ENCODE measurements at places on chromosomes 6 and 20. TPM values are rescaled to one million over a fixed set of nuclear protein-coding genes. Genes with fewer than 3 reads are reported as not detected.

DNA sequence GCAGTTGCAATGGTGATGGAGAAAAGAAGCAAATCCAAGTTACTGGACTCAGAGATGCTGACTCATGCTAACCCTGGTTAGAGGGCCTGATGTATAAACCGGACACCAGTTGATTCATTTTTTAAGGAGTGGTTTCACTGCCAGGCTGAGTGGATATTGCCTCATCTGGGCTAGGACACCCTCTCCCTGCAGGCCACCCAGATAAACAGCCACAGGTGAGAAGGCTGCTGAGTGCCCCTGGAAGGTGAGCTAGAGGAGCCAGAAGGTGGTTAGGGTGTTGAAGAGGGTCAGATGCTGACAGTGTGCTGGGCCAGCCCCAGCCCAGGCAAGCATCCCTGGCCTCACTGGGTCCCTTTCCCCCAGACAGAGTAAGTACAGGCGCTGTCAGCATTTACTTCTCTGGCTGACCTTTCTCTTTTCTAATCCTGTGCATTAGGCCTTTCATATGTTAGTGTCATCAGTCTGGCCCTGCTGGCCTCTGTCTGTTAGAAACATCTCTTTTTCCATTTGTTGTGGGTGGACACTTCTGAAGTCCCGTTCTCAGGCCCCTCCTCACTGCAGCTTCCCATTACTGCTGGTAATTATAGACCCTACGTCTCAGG is 13.5 kb downstream of the EPB41L1 start:
- peaks cover 26% of the 10 kb centered on the region for H3K4me1 ChIP-seq
- no peaks in the 10 kb centered on the region for H3K36me3 ChIP-seq
- H3K27me3 ChIP-seq: peaks cover 9% of the 10 kb centered on the region

- H3K36me3 ChIP-seq: no peaks in the 10 kb centered on the region
- no peak overlapping the region for H3K27ac ChIP-seq
- no peak overlapping the region for H3K4me3 ChIP-seq
- peak; percentile 77 for DNase-seq
- H3K4me1 ChIP-seq: peaks cover 8% of the 10 kb centered on the region
Measured at GRCh38 chr20:63321148-63321831, 28.3 kb downstream of the COL20A1 start.

DNA sequence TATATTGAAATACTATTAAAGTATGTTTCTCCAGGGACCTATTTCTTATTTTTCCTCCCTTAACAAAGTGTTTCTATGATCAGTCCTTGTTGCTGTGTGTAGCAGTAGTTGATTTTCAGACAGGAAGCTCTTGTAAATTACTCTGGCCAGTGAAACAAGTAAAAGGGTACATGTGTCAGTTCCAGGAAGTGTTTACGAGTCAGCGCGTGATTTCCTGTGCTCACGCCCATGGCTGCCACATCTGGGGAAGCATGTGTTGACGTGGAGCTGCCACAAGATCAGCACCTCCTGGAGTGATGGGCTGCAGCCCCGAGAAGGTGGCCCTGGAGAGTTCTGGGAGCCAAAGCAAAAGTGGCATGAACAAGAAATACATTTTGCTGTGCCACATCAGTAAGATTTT is 38.6 kb upstream of the GGTLC1 start:
- no peak overlapping the region for H3K4me3 ChIP-seq
- peak; percentile 54 for DNase-seq
- peaks cover 17% of the 10 kb centered on the region for H3K4me1 ChIP-seq
- H3K27me3 ChIP-seq: no peaks in the 10 kb centered on the region
- no peaks in the 10 kb centered on the region for H3K36me3 ChIP-seq

DNA sequence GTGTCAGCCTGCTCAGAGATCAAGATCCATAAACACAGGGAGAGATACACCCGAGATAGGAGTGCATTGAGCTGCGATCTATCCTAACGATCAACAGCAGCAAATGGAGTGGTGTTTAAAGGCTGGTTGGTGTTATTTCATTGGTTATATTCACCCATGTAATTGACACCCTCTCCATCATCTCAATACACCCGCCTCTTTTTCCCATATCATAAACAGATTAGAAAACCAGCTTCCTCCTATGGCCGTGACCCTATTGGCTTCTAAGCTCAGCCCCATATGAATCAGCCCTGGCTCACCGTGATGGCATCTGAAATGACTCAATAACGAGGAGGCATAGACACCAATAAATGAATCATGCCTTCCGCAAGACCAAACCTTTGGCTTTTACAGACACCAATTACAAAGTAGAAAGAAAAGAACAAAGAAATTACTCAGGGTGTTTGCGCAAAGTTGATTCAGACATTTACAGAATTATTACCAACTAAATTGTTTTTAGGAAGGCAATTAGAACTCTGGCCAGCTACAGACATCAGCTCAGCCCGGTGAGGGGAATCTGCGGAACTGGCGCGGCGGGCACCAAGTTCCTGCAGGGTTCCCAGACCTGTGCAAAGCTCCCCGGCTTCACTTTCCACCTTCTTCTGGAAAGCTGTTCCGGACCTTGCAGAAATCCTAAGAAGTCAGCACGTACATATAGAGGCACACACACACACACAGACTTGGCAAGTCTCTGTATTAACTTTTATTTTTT is 11.5 kb downstream of the PMEPA1 start:
- no peak overlapping the region for H3K4me3 ChIP-seq
- H3K36me3 ChIP-seq: no peaks in the 10 kb centered on the region
- no peak overlapping the region for H3K27ac ChIP-seq
- no peak for DNase-seq
- peaks cover 57% of the 10 kb centered on the region for H3K4me1 ChIP-seq

DNA sequence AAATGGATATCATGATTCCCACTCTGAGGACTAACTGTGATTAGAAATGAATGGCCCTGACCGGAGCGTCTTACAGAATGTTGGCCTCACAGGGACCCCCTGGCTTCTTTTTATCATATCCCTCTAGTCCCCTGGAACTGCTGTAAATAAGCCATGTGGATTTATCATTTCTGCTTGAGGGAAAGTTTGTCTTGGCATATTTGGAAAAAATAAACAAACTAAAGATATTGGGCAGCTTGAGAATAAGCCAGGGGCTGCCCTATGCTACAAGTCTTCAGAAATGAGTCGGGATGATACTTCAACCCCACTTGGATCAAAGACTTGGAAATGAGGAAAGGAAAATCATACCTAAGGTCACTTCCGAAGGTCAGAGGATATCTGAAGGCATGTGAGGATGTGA is 179.1 kb downstream of the THBS2 start:
- peaks cover 45% of the 10 kb centered on the region for H3K27me3 ChIP-seq
- H3K4me3 ChIP-seq: no peak overlapping the region
- DNase-seq: no peak
- H3K36me3 ChIP-seq: no peaks in the 10 kb centered on the region
- peak overlapping the region; percentile 64 for H3K27ac ChIP-seq
- H3K4me1 ChIP-seq: peaks cover 5% of the 10 kb centered on the region

PLEKHG1 gene
- total RNA-seq: 7.4 TPM

MTFR2 gene
- total RNA-seq: 0.52 TPM

DNA sequence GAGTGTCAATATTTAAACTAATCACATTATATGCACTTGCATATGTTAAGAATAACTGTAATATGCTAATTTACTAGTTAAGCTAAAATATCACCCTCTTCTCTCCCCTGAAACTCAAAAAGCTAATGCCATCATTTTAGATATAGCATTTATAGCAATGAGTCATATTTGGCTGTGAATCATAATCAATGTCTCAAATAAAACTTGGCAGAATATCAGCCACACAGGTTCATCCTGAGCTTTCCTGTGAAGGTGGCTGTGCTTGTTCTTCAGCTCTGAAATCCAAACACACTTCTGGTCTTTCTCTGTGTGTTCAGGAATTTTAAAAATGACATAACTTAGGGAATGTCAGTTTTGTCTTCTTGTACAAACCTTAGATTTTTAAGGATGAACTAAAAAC is 12.8 kb upstream of the PNRC1 start:
- no peaks in the 10 kb centered on the region for H3K4me1 ChIP-seq
- no peak for DNase-seq
- no peaks in the 10 kb centered on the region for H3K36me3 ChIP-seq
- no peaks in the 10 kb centered on the region for H3K27me3 ChIP-seq
- no peak overlapping the region for H3K27ac ChIP-seq

RIPPLY2 gene
- not detected for total RNA-seq

DNA sequence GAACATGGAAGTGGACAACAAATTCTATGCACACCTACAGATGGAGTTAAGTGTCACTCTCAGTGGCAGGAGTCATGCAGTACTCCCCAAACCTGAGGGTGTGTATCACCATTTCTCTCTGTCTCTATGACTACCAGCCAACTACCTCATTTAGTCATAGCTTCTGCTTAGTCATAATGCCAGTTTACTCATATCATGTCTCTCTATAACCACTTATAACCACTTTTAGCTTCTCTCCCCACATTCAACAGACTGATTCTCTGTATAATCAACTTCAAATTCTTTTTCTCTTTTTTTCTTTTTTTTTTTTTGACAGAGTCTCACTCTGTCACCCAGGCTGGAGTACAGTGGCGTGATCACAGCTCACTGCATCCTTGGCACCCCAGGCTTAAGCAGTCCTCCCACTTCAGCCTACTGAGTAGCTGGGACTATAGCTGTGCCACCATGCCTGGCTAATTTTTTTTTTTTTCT is 13.8 kb upstream of the GTF3C6 start:
- no peaks in the 10 kb centered on the region for H3K27me3 ChIP-seq
- H3K36me3 ChIP-seq: no peaks in the 10 kb centered on the region
- no peak overlapping the region for H3K27ac ChIP-seq
- no peaks in the 10 kb centered on the region for H3K4me1 ChIP-seq
- H3K4me3 ChIP-seq: no peak overlapping the region
- DNase-seq: no peak

GRCh38 chr6:166987930-166988329 is 11.3 kb upstream of the CEP43 start:
- no peak overlapping the region for H3K4me3 ChIP-seq
- no peaks in the 10 kb centered on the region for H3K36me3 ChIP-seq
- H3K27me3 ChIP-seq: no peaks in the 10 kb centered on the region
- H3K4me1 ChIP-seq: no peaks in the 10 kb centered on the region
- no peak overlapping the region for H3K27ac ChIP-seq
- no peak for DNase-seq

GRCh38 chr6:130027948-130028347 is 9.6 kb downstream of the L3MBTL3 start:
- no peak overlapping the region for H3K27ac ChIP-seq
- no peak overlapping the region for H3K4me3 ChIP-seq
- no peaks in the 10 kb centered on the region for H3K4me1 ChIP-seq
- no peaks in the 10 kb centered on the region for H3K27me3 ChIP-seq

REV3L gene
- 12.5 TPM for total RNA-seq

DNA sequence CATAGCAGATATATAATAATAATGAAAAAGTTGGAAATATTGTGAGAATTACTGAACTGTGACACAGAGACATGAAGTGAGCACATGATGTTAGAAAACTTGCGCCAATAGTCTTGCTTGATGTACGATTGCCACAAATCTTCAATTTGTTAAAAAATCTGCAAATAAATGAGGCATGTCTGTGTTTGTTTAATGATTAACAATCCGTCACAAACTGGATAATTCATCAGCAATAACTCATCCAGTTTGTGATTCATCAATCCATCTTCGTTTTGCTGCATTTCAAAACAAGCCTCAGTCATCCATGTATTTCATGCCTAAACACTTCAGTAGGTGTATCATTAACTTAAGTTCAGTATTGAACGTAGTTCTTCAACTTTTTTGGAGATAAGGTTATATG is 25.5 kb upstream of the SMIM26 start:
- H3K27me3 ChIP-seq: no peaks in the 10 kb centered on the region
- peaks cover 81% of the 10 kb centered on the region for H3K36me3 ChIP-seq
- no peak overlapping the region for H3K27ac ChIP-seq
- H3K4me1 ChIP-seq: no peaks in the 10 kb centered on the region
- DNase-seq: no peak
- no peak overlapping the region for H3K4me3 ChIP-seq

GJA1 gene
- 248 TPM for total RNA-seq

TAGAP gene
- total RNA-seq: 1.2 TPM

- H3K27me3 ChIP-seq: peaks cover 30% of the 10 kb centered on the region
- H3K27ac ChIP-seq: no peak overlapping the region
- no peaks in the 10 kb centered on the region for H3K4me1 ChIP-seq
- DNase-seq: no peak
- no peak overlapping the region for H3K4me3 ChIP-seq
- H3K36me3 ChIP-seq: no peaks in the 10 kb centered on the region
Measured at GRCh38 chr20:59123011-59123677, 40.5 kb upstream of the ZNF831 start.

SRSF12 gene
- total RNA-seq: not detected

MMUT gene
- 38.3 TPM for total RNA-seq

DNA sequence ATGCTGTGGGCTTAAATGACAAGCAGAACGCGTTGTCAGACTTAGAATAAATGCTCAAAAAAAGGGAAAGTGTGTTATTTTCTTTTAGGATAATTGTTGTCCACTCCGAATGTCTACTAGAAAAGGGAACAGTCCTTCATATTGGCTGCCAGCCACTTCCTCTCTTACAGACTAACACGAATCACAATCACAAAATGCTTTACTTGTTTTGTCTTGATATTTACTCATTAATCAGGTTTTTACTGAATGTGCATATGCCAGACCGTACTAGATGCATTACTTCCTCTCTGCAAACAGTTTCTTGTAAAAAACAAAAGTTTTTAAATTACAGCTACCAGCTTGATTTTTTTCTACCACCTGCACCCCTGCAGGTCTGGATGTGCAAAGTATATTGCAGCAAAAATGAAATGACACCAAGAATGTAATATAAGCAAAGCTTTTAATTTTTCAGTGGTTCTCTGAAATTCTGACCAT is 821 bp downstream of the DHX35 start:
- H3K4me1 ChIP-seq: peaks cover 40% of the 10 kb centered on the region
- peak overlapping the region; percentile 97 for H3K27ac ChIP-seq
- H3K36me3 ChIP-seq: peaks cover 2% of the 10 kb centered on the region

DACT2 gene
- total RNA-seq: 2.3 TPM

DNA sequence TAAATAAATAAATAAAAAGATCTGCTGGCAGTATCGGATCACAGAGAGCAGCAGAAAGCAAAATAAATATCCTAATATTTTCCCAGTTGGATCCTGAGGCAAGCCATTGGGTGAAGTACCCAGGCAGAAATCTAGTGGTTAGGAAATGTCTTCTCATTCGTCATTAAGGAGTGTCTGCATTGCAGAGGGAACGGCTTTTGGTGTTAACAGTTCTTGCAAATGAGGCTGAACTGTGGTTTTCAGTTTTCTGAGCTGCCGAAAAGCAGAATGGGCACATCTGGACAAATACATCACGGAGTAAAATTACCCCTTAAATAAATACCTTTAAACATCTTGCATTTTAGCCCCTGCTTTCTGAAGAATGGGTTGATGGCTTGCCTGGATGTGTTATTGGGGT is 82.3 kb upstream of the MPC1 start:
- H3K27me3 ChIP-seq: no peaks in the 10 kb centered on the region
- no peak for DNase-seq
- H3K36me3 ChIP-seq: peaks cover 57% of the 10 kb centered on the region
- H3K27ac ChIP-seq: no peak overlapping the region
- peaks cover 19% of the 10 kb centered on the region for H3K4me1 ChIP-seq

DNA sequence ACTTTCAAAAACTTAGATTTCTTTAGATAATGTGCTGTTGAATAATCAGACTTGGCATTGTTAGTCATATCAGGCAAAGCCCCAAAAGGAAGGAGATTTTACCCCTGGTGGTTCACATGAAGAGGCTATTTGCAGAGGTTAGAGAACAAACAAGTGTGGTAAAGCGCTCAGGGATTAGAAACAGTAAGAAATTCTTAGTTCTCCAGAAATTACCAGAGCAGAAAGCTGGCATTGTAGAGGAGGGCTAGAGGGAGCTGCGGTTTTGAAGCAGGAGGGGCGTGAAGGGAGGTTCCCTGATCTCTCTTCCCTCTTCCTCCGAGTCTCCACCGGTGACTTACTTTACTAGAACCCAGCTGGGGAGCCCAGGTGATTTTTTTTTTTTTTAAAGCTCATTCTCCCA is 10.2 kb downstream of the MYO6 start:
- H3K4me1 ChIP-seq: peaks cover 20% of the 10 kb centered on the region
- H3K27me3 ChIP-seq: no peaks in the 10 kb centered on the region
- H3K4me3 ChIP-seq: no peak overlapping the region
- no peaks in the 10 kb centered on the region for H3K36me3 ChIP-seq
- DNase-seq: no peak
